Stimulated activated CD4-positive, alpha-beta T cell treated with anti-CD3 and anti-CD28 coated beads, TNF-alpha, amount 100 ng/mL, for 48 hours (primary cell): ENCODE measurements at places on chromosomes 11 and 22.

- DNase-seq: no peak
Observed at GRCh38 chr11:90874281-90874680, 651.4 kb upstream of the CHORDC1 start.

DNA sequence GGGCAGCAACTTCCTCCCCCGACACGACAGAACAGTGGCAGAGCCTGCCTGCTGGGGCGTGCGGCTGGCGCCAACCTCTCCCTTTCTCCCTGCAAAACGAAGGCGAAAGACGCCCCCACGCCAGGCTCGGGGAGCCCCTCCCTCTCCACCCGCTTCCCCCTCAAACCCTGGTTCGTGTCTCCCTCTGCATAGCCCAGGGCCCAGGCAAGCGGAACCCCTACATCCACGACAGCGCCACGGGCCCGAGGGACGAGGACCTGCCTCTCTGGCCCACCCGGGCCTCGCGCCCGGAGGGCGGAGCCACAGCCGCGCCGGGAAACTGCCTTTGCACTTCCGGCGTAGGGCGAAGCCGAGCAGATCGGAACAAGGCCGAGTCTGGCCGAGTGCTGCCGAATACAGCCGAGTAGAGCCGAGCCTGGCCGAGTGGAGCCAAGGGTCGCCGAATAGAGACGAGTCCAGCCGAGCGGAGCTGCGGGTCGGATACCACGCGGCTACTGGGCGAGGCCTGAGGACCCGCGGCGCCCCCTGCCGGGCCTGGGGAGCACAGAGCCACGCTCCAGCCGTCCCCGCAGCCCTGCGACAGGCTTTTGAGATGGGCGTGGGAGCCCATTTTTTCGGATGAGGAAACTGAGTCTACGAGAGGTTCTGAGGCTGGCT lies 11.2 kb upstream of the C1QTNF6 start:
- peak; percentile 99 for DNase-seq

DNA sequence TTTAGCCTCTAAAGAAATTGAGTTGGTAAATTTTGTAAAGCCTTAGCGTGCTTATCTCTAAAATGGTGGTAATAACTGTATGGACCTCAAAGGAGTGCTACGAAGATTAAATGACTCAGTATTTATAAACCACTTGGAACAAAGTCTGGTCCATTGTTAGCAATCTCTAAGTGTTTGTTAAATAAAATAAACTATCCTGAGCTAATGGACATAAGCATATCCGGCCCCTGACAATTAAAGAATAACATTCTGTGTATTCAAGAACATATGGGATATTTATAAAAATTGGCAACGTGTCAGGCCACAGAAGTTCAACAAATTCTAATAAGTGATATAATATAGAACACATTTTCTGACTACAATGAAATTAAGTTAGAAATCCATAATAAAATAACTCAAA lies 71.0 kb downstream of the MYEOV start:
- DNase-seq: no peak

- no peak for DNase-seq
Observed at GRCh38 chr11:120929090-120929489, 94.8 kb upstream of the TBCEL start.

GRCh38 chr22:37910890-37911672 lies 5.0 kb downstream of the MICALL1 start:
- no peak for DNase-seq

- DNase-seq: no peak
Observed at GRCh38 chr11:7667460-7667859, 5.8 kb downstream of the CYB5R2 start.

DNA sequence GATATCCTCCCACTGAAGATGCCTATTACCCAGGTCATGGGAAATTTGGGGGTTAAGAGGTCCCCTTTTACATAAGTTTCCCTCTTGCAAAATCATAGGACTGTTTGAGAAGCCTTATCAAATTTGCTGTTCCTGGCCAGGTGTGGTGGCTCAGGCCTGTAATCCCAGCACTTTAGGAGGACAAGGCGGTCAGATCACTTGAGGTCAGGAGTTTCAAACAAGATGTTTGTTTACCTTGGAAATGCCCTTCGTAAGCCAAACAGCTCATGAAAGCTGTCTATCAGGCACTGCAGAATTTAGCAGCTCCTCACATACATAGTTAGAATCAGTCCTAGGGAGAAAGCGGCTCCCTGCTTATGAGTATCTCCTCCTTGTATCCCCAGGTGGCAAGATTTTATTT lies 4.9 kb upstream of the EI24 start:
- DNase-seq: no peak

DNA sequence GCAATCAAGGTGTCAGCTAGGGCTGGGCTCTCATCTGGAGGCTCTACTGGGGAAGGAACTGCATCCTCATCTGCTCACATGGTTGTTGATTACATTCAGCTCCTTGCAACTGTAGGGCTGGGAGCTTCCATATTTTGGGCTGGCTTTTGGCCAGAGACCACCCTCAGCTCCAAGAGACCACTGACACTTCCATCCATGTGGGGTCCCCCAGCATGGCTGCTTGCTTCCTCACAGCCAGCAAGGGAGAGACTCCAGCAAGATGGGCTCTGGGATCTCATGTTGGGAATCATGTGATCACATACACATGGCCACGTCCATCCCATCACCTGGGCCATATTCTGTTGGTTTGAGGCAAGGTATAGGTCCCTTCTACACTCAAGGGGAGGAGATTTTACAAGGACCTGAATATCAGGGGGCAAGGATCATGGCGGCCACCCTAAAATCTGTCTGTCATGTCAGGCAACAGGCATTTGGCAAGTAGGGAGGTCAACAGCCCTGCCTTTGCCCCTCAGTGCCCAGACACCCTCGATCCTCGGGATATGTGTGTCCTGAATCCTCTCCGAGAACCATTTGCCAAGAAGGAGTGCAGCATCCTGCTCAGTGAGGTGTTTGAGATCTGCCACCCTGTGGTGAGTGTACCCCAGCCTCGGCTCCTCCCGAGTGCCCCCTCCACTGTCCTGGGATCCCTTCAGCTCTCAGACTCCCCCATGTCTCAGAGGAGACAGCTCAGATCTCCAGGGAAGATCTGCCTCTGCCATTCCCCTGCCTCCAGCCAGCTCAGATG lies 48.7 kb downstream of the OTOG start:
- DNase-seq: no peak

DNA sequence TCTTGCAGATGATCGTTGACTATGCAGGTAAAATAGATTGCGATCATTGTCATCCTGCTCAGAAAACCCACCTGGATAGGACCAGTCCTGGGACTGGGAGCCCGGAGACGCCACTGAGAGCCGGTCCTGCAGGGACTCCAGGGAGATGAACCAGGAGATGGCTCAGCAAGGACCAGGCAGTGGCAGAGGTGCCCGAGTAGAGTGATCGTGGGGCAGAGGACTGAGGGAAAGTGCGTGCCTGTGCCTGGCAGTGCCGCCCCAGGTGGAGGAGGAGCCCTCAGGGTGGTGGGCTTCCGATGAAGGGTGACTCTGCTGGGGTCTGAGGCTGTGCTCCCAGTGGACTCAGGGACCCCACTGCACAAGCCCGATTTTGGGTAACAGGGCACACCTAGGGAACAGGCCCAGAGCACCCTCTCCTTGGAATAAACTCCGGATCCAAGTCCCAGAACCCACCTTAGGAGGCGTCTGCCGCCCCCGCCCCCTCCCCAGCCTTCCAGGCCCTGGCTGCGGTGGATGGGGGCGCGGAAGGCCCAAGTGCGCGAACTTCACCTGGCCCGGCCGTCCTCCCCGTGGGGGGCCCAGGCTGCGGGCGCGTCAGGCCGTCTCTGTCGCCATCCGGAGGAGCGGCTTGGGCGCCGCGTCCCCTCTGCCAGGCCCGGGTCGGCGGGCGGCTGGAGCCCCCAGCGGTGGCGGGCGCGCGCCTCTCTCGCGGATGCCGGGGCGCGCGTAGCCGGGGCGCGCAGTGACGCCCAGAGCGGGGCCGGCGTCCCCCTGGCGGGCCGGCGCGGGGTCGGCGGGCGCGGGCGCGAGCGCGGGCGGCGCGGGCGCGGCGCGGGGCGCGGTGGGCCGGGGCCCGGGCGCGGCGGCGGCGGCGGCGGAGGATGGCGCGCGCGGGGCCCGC lies 1338.8 kb downstream of the BRD1 start:
- no peak for DNase-seq

- peak; percentile 2 for DNase-seq
Observed at GRCh38 chr11:133134314-133135173, 397.8 kb downstream of the OPCML start.

DNA sequence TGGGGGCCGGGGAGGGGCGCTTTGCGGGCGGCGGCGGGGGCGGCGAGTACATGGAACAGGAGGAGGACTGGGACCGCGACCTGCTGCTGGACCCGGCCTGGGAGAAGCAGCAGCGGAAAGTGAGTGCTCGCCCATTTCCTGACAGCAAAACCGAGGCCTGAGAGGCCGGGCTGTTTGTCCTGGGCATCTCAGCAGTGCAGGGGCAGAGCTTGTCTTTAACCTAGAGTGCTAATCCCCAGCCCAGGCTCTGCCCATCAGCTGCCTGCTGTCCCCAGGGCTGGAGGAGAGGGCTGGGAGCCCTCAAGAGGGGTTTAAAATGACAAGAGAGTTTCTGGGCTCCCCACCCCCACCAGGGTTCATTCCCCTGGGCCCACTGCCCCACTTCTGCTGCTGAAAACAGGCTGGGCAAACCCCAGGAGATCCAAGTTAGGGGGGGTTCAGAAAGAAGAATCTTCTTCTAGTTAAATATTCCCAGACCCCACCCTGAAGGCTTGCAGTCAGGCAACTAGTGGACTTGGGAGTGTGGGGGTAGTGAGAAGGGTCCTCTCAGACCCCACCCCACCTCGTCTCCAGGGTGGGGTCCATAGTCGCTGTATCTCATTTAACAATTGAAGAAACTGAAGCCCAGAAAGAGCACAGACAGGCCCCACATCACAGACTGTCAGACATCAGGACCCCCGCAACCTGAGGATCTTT lies 411 bp downstream of the ACTN3 start:
- DNase-seq: no peak

- DNase-seq: no peak
Observed at GRCh38 chr22:22603470-22603947, 40.9 kb upstream of the GGTLC2 start.
